ENCODE measurements at places on chromosomes 13 and 19.

DNA sequence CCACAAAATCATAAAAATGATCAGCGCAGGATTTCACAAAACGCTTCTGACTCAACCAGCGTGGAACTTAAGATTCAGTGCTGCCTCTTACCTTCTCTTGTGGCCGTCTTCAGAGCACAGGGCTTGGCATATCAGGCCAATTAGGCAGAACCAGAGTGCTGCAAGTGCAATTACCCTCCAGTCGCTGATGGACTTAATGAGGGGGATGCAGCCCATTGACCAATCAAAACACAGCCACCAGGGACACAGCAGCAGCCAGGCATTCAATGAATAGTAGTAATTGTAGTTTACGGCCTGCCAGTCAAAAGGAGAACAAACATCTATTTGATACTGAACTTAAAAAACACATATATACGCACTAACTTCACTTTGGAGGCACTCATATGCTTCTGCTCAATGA lies 38.2 kb downstream of the TMTC4 start:
- no peak for DNase-seq

DNA sequence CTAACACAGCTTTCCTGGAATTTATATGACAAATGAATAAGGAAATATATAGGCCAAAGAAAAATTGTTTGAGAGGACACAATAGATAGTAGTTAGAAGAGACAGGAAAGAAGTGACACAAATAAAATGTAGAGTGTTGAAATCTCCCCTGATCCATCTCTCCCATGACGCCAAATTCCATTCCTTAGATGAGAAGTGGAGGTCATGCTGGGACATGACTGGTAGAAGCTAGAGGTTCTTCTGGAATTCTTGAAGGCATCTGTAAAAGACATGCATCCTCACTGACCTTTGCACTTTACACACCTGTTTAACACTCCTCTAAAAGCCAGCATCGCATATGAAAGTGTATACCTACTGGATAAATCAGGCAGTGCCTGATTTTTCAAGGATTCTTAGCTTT lies 67.8 kb downstream of the DGKH start:
- no peak for DNase-seq

DNA sequence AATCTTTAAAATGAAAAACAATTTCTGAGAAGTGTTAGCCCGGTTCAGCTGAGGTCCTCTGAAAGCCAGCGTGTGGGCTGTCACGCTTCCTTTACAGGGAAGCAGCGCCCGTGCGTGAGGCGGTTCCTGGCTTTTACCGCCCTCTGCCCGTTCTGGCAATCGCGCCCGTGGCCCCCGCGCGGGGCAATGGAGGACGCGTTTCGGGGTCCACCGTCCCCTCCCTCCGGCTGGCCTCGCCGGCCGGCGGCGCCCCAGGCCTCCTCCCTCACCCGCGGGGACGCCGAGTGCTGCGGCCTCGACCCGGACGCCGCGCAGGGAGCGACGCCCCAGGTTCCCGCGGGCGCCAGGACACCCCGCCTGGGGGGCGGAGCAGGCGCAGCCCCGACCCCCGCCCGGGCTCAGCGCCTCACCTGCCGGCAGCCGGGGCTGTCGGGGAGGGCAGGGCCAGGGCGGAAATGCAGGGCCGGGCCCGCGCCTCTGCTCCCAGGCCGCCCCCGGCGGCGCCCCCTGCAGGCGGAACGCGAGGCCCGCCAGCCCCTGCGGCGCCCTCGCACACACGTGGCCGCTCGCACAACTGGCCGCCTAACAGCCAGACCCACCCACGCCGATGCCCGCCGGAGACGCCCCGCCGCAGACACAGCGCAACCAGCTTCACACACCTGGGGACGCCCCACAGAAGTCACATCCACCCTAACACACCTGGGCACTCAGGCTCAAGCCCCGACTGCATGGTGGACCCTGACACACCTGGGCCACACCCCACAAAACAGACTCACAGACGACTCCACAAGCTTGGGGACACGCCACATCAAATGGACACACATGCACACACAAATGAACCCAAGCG lies at the start of gene GGACT:
GGACT (minus strand) TSS at position 459 of the 847 bp plus-strand sequence. CDS start 56,198 bp downstream, outside the sequence.
- DNase-seq: peak; percentile 89

DNA sequence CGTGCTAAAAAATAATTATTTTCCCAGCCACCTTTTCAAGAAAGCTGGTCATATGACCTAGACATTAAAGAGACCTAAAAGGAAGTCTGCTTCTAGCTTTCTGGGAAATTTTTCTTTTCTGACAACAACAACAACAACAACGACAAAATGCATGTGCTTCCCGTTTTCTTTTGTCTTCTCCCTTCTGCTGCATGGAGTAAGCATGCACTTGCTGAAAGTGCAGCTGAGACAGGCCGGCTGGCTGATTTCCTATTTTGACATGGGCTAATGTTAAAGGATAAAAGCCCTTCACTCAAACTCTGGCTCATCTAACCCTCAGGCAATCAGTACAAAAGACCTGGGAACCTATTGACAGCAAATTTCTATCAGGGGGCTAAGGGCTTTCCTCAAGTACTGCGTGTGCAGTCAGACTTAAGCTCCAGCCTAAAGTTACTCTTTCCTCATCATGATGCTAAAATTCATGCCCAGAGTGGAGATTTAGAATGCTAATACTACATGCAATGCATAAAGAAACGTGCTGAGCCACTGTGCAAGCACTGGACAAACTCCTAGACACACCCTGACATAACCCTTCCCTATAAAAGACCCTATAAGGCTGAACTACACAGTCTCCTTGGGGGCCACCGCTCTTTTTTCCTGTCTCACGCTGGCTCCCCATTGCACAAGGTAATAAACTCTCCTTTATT lies 811.1 kb downstream of the UQCRFS1 start:
- no peak for DNase-seq

DNA sequence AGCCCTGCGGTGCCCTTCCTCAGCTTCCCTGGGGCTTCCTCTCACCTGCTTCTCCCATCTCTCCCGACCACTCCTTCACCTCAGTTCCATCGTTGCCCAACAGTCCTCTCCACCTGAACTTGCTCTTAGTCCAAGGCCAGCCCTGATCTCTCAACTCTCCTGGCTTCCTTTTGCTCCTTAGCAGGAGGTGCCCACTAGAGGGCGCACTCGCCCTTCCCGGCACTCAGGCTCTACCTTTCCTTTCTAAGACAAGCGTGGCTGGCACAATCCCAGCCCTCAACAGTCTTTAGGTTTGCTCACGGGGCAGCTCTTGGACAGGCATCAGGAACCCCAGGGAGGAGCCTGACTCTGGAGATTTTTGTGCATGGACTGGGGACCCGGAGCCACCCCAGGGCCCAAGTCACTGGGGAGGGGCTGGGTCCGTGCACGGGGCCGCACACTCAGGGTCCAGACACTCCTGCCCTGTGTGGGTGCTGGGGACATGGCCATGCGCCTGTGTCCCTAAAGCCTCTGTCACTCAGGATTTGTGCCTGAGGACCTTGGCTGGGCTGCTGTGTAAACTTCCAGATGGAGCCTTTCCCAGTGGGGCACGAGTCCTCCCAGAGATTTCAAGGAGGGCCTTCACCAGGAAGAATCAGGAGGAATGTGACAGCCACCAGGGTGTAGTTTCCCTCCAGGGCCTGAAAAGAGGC lies 12.1 kb upstream of the CEACAM8 start:
- no peak for DNase-seq

GRCh38 chr13:20144141-20144850 lies 16.6 kb downstream of the GJA3 start:
- DNase-seq: peak; percentile 56

- DNase-seq: no peak
These were observed 33.2 kb upstream of the MEDAG start for GRCh38 chr13:30872685-30873461.

DNA sequence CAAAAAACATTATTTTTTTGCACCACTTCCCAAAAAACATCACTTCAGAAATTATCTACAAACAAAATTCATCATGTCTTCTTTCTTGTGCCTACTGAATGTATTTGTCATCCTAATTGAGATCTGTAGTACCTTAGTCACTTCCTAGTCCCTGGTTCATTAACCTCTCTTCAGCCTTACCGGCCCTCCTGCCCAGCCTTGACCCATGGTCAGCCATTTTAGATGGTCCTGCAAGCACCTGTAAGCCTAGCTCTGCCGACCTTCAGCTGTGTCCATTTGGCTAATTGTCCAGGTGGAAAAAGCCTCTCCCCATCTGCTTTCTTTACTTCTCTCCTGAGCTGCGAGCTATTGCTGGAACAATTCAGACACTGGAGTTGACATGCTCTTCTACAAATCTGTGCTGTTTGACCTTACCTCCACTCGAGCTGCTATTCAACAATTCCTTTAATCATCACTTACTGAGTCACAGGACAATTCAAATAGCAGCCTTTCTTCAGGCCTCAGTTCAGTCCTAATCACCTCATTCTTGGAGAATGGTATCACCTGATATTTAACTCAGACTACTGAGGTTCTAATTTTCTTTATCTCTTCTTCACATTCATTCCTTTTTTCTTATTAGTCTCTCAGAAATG lies 882.5 kb downstream of the PCDH9 start:
- no peak for DNase-seq

DNA sequence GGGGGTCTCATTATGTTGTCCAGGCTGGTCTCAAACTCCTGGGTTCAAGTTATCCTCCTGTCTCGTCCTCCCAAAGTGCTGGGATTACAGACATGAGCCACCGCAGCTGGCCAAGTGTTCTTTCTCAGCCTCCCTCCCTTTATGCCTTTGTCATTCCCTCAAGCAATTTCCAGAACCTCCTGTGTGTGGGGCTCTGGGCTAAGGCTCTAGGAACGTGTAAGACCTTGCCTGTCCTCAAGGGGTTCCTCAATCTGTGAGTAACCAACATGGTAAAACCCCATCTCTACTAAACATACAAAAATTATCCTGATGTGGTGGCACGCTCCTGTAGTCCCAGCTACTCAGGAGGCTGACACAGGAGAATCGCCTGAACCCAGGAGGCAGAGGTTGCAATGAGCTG lies 15.5 kb upstream of the SPACA4 start:
- DNase-seq: no peak

GRCh38 chr19:38234615-38235014 lies 10.6 kb upstream of the DPF1 start:
- no peak for DNase-seq

DNA sequence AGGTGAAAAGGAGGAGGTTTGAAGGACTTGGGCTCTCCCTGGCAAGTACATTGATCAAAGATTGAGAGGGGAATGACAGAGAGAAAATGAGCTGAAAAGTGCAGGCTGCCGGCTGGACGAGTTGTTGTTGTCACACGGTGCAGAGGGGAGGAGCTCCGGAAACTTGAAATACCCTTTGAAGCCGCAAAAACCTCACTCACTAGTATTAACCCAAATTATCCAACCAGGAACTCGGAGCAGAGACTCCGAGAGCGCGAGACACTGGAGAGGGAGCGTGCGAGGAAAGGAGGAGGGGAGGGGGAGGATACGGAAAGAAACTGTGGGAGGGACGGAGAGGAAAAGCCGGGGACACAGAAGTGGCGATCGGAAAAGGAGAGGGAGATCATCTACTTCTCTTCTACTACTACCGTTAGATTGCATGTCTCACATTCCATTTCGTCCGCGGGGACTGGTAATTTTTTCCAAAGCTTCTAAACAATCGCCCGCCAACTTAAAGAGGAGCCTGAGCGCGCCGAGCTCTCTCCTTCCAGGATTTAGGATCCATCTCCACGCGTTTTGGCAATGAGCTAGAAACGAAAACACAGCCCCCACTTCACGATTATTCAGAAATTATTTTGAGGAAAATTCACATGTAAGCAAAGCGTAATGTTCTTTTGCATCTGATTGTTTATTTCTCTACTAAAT lies at the start of gene DACH1:
DACH1 (minus strand) TSS at position 74 of the 684 bp plus-strand sequence.
- no peak for DNase-seq

DNA sequence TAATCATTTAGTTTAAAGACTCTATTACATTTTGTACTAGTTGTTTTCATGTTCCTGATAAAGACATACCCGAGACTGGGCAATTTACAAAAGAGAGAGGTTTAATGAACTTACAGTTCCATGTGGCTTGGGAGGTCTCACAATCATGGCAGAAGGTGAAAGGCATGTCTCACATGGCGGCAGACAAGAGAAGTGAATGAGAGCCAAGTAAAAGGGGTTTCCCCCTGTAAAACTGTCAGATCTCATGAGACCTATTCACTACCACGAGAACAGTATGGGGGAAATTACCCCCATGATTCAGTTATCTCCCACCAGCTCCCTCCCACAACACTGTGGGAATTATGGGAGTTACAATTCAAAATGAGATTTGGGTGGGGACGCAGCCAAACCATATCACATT lies 129.2 kb downstream of the PAN3 start:
- DNase-seq: no peak

DNA sequence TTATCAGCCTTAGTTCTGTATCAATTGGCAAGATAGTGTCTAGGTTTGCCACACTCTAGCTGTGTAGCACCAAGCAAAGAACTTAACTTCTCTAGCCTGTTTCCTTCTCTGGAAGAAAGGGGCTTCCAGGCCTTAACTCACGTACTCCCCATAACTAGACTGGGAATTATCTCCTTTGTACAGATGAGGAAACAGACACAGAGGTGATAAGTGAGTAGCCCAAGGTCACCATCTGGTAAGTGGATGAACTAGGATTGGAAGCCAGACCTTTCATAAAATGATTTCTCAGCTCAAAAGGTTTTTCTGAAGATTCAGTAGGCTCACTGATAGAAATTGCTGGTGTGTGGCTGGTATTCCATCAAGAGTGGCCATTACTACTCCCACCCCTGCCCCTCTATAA lies 3.1 kb downstream of the ZNF428 start:
- no peak for DNase-seq

GRCh38 chr13:39364947-39365468 lies 238.0 kb downstream of the LHFPL6 start:
- DNase-seq: no peak

DNA sequence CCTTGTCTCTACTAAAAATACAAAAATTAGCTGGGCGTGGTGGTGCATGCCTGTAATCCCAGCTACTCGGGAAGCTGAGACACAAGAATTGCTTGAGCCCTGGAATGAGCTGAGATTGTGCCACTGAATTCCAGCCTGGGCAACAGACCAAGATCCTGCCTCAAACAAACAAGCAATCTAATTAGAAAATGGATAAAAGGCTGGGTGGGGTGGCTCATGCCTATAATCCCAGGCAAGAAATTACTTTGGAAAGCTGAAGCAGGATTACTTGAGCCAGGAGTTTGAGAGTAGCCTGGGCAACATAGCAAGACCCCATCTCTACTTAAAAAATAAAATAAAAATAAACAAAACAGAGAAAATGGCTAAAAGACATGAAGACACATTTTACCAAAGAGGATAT lies 77.0 kb downstream of the CAB39L start:
- DNase-seq: no peak

GRCh38 chr19:39163621-39164020 lies 33.1 kb upstream of the NCCRP1 start:
- no peak for DNase-seq

DNA sequence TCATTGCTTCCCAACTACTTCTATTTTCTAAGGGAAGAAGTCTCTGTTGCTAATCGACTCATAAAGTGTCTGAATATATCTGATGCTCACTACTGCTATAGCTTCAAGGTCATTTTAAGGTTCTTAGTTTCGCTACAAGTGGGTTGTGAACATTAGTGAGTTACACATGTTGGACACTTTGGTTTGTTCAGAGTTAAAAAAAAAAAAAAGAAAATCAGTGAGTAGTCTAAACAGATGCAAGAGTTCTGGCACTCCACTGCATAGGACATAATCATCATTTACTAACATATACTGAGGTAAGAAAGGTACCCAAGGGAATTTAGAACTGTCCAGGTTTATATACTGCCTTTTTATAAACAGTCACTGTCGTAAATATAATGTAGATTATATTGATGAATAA lies 108.8 kb downstream of the KLF12 start:
- DNase-seq: no peak

- peak; percentile 16 for DNase-seq
These were observed 98.2 kb upstream of the MCF2L start for GRCh38 chr13:112870737-112871287.

- DNase-seq: no peak
These were observed 489 bp upstream of the ZNF653 start for GRCh38 chr19:11506101-11506555.

GRCh38 chr19:47357788-47358680 lies 8.9 kb downstream of the DHX34 start:
- no peak for DNase-seq
